Fibroblast of the conjunctiva (primary cell): ENCODE measurements at places on chromosomes 7 and 10.

- no peak for DNase-seq
These were observed 16.6 kb downstream of the IDI2 start for GRCh38 chr10:1009071-1009494.

GRCh38 chr10:45399113-45399512 lies 25.1 kb downstream of the ALOX5 start:
- no peak for DNase-seq

GRCh38 chr7:104973909-104974415 lies 40.0 kb upstream of the KMT2E start:
- peak; percentile 76 for DNase-seq

GRCh38 chr10:77072361-77072835 lies 565.2 kb downstream of the KCNMA1 start:
- no peak for DNase-seq

DNA sequence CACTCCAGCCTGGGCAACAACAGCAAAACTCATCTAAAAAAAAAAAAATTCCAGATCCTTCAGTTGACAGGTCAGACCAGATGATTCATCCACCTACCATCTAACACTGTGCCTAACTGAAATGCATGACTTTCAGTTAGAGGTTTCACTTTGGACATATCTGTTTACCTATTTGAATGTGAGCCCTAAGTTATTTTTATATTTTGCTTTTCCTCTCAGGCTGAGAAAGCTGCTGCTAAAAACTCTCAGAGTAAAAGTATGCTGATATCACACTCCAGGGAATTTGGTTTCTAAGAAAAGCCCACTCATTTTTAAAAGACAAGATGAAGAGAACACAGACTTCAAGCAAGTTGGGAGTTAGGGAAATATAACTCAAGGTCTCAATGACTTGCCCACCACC lies 126.0 kb downstream of the SGMS1 start:
- DNase-seq, result peak; percentile 28

DNA sequence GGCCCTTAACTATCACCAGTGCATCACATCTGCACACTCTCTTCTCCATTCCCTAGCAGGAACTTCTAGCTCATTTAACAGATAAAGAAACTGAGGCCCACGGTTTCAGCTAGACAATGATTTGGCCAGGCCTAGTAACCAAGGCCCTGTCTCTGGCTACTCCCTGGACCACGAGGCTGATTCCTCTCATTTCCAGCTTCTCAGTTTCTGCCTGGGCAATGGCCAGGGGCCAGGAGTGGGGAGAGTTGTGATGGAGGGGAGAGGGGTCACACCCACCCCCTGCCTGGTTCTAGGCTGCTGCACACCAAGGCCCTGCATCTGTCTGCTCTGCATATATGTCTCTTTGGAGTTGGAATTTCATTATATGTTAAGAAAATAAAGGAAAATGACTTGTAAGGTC lies 13.5 kb downstream of the AQP1 start:
- DNase-seq, result no peak

DNA sequence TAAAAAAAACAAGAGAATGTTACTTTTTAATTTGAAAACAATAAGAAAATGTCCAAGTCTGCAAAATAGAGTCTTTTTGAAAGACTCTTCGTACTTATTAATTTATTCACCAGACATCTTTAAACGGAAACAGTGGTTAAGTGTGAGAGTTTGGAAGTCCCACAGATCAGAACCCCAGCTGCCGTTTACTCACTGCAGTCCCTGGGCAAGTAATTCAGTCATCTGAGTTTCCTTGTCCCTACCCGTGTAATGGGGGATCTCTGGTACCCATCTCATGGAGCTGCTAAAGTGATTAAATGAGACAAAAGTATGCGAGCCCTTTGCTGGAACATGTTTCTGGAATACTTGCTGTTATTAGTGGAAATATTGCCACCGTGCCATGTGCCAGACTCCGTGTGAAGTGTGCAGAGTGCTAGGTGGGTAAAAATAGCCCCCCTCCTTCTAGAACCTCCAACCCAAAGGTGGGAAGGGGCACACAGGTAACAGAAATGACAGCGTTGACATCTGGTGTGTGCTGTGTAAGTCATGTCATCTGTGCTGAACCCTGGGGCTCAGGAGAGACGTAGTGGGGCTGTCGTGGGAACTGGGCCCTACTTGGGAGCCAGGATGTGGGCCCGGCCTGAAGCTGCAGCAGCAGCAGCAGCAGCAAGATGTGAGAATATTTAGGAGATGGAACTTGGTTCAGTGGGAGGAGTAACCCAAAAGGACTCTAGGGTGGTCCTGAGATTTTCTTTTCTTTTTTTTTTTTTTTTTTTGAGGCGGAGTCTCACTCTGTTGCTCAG lies 140.5 kb downstream of the CUX1 start:
- DNase-seq, result no peak

DNA sequence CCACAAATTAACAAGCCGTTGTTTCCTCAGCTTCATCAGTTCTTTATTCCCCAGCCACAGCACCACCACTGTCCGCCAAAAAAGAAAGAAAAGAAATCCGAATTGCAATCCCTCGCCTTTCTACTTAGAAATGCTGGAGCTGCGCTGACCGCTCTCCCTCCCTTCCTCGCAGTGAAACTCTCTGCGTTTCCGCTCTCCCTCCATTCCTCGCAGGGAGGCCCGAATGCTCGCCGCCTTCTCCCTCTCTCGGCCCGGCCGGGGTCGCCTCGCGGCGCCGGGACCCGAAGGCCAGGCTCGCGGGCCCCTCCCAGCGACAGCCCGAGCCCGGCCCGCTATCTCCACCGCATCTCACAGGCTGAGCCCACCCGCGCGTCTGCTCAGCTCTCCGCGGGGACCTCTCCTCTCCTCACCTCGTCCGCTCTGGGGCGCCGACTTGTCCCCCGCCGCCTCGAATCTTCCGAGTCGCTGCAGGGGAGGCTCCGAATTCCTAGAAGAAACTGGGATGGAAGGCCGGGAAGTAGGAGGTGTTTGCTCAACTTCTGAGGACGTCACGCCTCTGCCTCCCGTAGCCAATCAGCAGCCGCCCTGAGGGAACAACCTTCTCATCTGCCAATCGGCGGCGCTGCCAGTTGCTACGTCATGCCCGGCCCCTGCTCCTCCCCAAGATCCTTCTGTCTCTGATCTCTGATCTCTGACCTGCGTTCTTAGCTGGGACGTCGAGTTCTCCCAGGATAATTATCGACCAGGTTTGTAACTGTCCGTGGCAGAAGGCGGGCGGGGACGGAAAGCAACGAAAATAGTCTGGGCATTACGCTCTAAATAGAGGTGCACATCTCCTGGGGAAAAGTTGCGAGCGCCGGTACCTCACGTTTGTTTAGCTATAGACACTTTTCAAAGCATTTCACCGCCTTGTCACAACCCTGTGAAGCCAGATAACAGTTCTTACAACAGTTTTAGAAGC lies at the start of gene AASS:
Gene AASS (minus strand): TSS at position 499 of the 961 bp plus-strand sequence. CDS start 10,523 bp downstream, outside the sequence.
- DNase-seq, result peak; percentile 92

DNA sequence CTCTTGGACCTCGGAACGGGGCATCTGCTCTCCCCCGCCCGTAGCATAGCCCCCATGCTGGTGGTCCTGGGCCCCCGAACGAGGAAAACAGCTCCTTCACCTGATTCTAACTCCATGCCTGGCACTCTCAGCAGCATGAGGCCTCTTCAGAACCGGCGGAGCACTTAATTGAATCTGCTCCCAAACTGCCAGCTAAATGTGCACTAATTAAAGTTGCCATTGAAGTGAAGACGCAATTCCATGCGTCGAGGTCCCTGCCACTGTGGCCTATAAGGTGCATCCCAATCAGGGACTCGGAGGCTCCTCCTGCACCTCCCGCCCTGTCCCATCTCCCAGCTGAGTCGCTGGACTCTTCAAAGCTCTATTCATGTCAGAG lies 41.3 kb upstream of the ADGRA1 start:
- DNase-seq, result no peak

GRCh38 chr10:19832699-19833098 lies 16.5 kb downstream of the PLXDC2 start:
- DNase-seq, result no peak

DNA sequence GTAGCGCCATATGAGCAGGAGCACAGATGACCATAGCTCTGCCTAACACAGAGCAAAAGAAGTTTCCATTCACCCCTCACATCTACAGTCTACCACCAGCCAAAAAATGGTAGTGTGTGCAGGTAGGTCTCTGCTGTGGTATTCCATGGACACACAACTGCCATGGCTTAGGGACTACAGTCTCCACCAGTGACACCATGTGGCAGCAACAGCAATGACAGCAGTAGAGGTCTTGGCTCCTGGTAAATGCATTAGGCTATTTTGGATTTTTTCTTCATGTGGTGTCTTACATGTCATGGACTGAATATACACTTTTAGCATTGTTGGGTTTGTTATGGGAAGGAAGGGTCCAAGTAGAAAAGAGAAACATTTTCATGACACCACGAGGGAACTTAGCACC lies 70.1 kb upstream of the CABCOCO1 start:
- no peak for DNase-seq

GRCh38 chr10:119826771-119827170 lies 45.9 kb downstream of the MCMBP start:
- DNase-seq, result no peak

DNA sequence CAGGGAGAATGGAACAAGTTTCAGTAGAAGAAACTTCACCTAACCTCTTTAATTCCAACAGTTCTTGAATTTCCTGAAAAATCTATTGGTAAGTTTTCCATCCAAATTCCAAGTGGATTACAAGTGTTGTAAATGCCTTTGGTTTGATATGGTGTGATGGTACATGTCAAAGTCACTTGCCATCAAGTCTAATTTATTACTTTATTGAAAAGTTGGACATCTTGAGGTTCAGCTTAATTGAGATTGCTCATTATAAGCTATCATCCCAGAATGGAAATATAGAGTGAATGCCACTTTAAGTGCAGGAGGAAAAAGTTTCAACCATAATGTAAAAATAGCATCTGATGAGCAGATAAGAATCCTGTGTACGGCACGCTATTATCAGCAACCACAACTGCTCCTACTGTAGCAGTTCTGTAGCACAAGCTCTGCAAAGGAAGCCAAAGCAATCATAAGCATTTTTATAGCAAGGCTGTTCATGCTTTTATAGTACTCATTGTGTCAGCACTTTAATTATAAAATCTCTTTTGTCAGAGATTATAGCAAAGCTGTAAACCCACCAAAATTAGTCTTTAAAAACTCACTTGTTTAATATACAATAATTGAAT lies 991.8 kb upstream of the PHF14 start:
- DNase-seq, result no peak

GRCh38 chr10:3780021-3780770 lies 4.8 kb downstream of the KLF6 start:
- DNase-seq, result no peak

- no peak for DNase-seq
These were observed 171.3 kb upstream of the STEAP4 start for GRCh38 chr7:88477976-88478375.

DNA sequence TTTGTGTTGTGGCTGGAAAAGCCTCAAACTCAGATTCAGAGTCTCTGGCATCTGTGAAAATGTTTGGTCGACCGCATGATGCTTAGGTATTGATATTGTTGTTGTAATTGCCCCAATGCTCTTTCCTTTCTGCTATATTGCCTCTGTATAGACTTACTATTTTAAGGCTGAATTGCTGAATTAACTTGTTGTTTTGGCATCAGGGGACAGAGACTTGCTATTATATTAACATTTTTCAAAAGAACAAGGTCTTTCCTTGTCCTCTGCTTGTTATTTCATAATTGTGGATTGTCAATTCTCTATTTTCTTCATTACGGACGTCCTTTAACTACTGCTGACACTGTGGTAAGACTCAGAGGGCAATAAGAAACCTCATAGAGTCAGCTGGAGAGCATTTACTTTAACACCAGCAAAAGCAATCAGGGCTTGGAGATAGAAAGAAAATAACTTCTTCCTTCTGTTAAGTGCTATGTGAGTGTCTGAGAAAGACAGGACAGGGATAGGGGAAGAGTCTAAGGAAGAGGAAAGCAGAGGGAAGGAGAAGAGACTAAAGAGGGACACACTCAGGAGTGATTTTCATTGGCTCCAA lies 17.6 kb downstream of the CPED1 start:
- DNase-seq, result no peak

- DNase-seq, result no peak
These were observed 88.9 kb downstream of the WDFY4 start for GRCh38 chr10:48773580-48773979.

DNA sequence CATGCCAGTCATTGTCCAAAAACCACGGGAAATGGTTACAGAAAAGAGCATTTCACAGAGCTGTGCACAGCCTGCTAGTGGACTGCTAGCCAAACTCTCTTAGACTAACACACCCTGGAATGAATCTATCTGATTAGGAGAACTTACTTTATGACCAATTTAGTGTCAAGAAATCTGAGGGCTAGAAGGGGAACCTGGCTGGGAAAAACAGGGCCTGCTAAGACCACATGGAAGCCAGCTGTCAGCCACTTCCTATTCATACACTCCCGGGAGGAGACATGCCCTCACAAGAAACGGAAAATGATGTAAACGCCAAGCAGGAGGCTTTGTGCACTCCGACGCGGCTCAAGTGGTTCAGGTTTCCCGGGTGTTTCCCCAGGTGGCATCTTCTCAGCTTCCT lies 54.8 kb downstream of the MPP7 start:
- peak; percentile 5 for DNase-seq

- DNase-seq, result no peak
These were observed 138.6 kb downstream of the CHN2 start for GRCh38 chr7:29332875-29333855.

GRCh38 chr10:14163377-14164086 lies 167.2 kb downstream of the FRMD4A start:
- DNase-seq, result no peak

DNA sequence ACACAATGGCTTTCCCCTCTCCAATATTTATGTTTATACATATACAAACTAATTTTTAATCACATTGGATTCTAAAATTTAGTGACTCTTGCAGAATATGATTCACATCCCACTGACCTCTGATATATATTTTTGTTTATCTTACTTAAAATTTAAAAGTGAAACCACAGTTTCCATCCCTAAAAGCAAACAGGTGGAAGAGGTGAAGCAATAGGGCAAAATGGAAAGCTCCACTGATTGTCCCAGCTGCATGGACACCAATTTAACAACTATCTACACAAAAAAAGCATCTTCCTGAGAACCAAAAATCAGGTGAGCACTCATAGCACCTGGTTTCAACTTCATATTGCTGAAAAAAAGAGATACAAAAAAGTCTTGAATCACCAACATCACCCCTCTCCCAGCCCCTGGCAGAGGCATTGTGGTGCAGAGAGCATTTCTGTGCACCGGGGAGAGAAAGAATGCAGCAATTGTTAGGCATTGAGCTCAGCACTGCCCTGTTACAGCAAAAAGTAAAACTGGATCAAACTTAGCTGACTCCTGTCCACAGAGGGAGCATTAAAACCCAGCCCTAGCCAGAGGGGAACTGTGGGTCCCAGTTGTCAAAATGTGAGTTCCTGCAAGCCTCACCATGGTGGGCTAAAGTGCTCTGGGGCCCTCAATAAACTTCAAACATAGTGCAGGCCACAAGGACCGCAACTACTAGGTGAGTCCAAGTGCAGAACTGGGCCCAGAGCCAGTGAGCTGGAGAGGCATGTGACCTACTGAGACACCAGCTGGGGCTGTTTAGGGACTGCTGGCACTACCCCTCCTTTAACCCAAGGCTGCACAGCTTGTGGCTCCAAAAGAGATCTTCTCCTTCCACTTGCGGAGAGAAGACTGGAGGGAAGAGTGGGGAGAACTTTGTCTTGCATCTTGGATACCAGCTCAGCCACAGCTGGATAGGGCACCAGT lies 92.1 kb downstream of the SIRT1 start:
- no peak for DNase-seq
